Left forelimb (tissue), 1 donor: ENCODE measurements at places on chromosomes 16 and 17.

DNA sequence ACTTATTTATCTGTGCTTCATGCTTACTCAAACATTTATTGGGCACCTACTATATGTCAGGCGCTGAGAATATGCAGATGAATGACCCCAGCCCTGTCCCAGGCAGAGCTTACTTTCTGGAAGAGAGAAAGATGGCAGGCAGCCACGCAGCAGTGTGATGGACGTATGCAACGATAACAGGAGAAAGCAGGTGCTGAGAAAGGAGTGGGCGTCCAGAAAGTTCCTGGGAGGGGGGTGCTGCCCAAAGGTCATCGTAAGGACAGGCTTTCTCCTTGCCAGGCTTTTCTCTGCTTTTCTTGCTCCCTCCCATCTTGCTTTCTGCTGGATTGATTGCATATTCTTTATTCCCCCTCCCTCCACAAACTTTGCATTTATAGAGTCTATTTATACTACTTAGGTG lies 124.5 kb downstream of the GAS7 start:
- no peak for DNase-seq

GRCh38 chr16:87053016-87053982 lies 263.9 kb downstream of the C16orf95 start:
- no peak for DNase-seq

DNA sequence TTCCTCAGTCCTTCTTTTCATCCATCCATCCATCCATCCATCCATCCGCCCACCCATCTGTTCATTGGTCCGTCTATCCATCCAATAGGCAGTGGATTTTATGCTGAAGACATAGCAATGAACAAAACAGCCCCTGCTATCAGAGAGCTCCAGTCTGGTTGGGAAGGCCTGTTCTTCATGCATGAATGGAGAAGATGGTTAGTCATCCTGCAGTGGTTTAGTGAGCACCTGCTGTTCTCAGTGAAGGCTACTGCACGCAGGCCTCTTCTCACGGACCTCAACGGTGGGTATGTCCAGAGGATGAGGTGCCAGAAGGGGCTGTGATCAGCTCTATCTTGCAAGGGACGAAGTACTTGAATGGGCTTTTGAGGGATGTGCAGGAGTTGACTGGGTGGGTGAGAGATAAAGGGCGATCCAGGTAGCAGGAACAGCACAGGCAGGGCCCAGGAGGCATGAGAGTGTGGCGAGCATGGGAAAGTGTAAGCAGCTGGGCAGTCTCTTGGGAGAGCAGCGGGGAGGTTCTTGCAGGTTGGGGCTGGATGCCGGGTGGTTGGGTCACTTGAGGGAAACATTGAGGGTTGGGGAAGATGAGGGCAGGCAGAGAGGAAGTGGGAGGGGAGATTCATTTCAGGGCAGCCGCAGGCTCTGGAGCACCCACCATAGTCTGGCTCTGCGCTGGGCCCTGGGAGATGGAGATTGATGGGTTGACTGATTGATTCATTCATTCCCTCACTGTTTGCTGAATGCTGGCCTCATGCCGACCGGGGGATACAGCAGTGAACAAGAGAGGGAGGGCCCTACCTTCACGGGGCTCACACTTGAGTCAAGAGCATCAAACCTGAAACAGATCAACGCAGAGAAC lies 115.0 kb upstream of the CIBAR2 start:
- no peak for DNase-seq

GRCh38 chr17:57284583-57284982 lies 28.3 kb downstream of the MSI2 start:
- DNase-seq = no peak

- no peak for DNase-seq
These were observed 129.0 kb downstream of the CCDC144A start for GRCh38 chr17:16818821-16819683.

DNA sequence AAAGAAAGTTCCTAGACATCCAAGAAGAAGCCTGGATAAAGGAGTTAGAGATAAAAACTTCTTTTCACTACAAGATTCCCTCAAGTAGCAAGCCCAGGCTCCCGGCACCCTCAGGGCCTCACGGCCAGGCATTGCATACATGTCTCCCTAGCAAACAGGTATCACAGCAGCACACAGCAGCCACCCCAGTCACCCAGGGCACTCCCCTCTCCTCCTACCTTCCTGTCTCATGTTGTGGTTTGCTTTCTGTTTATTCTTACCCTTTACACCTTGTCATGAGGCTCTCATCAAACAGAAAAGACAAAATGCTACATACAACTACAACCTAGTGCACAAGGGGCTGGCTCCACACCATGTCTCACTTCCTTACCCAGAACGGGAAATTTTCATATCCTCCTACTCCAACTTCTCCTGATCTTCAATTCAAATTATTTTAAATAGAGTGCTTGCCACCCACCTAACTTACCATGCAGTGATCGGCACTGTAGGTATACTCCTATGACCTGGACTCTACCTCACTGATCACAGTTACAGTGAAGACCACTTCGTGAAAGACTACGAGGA lies 42.7 kb downstream of the XPO6 start:
- no peak for DNase-seq

DNA sequence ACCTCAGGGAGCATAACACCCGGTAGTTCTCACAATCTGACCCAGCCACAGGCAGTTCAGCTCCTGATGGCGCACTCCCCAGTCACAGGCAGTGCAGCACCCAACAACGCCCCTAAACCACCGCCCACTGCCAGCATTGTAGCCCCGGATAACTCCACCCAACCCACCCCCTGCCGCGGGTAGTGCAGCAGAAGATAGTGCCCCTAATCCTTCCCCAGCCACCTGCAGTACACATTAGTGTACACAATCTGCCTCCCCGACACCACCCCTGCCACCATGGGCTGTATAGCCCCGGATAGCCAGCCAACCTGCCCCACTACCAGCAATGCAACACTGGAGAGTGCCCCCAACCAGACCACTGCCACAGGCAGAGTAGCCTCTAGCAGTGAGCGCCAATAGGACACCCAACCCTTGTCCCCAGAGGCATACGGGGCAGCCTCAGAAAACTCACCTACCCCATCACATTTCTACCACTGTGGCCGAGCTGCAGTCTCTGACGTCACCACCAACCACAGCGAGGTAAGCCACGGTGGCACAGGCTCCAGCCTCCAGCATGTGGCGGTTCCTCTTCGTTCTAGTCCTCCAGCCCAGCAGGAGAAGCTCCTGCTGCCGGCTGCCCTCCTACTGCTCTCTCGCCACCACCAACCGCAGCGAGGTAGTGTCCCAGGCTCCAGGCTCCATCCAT lies 877.3 kb downstream of the KCNJ18 start:
- DNase-seq = no peak

DNA sequence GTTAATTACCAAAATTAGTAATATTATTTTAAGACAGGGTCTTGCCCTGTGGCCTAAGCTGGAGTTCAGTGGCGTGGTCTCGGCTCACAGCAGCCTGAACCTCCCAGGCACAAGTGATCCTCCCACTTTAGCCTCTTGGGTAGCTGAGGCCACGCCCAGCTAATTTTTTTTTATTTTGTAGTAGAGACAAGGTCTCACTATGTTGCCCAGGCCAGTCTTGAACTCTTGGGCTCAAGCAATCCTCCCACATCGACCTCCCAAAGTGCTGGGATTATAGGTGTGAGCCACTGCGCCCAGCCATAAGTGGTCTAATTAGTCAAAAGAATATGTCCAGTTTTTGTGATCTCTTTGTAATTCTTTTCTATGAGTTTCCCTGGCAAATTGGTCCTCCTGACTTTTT lies 12.0 kb upstream of the CFDP1 start:
- DNase-seq = no peak

- peak; percentile 96 for DNase-seq
These were observed at the start of gene GDE1 for GRCh38 chr16:19521471-19522396. Gene GDE1 (minus strand): TSS chr16:19522098. CDS start chr16:19521964, 134 bp downstream.

DNA sequence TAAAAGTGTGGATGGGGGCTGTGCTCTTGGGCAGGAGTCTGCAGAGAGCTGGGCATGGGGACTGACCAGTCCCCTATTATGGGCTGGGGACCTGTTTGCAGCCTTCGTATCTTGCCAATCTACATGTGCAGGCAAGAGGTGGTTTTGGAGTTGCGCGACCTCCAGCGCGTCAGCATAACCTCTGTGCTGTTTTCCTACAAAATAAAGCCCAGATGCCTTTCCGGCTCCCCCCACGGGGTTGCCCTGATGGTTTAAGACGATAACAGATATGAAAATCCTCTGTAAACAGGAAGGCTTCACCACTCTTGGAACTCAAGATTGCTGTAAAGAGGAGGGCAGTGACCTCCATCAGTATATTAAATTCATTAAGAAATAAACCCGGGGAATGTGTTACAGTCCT lies 16.5 kb upstream of the SPPL2C start:
- no peak for DNase-seq

- DNase-seq = peak; percentile 80
These were observed 22.2 kb downstream of the TRPV3 start for GRCh38 chr17:3535253-3535995.

DNA sequence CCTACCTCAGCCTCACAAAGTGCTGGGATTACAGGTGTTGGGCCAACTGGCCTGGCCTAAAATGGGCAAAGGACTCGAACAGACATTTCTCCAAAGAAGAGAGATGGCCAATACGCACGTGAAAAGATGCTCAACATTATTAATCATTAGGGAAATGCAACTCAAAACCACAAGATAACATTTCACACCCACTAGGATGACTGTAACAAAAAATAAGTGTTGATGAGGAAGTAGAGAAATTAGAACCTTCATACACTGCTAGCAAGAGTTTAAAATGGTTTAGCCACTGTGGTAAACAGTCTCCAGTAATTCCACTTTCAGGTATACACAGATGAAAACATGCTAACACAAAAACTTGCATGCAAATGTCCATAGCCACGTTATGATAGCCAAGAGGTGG lies 5.7 kb downstream of the TMED6 start:
- DNase-seq = no peak

GRCh38 chr16:14438256-14438655 lies 191.8 kb downstream of the PARN start:
- DNase-seq = no peak

DNA sequence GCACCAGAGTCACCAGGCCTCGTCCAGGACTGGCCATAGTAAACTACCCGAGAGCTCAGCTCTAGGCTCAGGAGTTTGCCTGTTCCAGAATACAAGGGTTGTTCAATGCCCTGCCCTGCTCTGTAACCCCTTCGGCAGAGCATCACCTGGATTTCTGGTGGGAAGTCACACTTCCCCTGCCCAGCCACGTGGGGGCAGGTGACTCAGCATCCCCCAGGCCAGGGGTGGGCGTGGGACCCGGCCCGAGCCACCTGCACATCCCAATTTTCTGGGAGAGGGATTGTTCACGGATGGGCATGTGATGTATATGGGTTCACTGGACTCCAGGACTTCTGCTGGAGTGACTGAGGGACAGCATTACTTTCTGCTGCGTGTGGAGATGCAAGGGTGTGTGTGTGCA lies 25.8 kb downstream of the COX4I1 start:
- no peak for DNase-seq

- no peak for DNase-seq
These were observed 541.3 kb downstream of the CDH11 start for GRCh38 chr16:64580558-64580957.

GRCh38 chr17:55286681-55287589 lies 22.2 kb downstream of the HLF start:
- no peak for DNase-seq

- no peak for DNase-seq
These were observed 32.1 kb upstream of the SMURF2 start for GRCh38 chr17:64694207-64694606.

DNA sequence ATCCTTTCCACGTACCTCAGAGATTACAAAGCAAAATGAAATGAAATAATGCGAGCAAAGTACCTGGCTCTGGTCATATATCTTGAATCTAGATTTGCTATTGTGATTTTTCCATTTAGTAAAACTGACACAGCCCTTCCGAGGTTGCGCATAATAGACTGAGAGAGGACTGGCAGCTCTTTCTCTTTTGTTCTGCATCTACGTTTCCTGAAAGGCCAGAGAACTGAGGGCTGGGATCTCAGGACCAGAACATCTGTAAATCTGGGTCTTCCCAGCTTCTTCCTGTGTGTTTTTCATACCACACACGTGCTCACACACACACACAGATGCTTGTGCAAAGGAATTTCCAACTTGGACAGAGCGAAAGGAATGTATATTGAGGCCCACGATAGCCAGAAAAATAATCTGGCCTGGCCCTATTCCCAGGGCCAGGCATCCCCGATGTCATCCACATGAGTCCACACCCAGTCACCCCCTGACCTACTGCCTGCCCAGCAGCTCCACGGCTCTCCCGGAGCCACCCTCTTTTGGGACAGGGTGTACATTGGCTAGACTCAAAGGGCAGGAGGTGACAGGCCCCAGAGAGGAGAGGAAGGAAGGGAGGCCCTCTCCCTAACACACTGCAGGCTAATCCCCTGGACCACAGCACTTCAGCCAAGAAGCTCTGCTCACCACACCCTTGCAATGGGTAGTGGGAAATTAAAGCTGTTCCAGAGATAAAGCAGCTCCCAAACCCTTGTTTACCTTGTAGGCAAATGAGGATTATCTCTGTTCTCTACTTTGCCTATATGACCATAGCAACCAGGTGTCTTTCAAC lies 41.8 kb downstream of the NOL11 start:
- peak; percentile 70 for DNase-seq

DNA sequence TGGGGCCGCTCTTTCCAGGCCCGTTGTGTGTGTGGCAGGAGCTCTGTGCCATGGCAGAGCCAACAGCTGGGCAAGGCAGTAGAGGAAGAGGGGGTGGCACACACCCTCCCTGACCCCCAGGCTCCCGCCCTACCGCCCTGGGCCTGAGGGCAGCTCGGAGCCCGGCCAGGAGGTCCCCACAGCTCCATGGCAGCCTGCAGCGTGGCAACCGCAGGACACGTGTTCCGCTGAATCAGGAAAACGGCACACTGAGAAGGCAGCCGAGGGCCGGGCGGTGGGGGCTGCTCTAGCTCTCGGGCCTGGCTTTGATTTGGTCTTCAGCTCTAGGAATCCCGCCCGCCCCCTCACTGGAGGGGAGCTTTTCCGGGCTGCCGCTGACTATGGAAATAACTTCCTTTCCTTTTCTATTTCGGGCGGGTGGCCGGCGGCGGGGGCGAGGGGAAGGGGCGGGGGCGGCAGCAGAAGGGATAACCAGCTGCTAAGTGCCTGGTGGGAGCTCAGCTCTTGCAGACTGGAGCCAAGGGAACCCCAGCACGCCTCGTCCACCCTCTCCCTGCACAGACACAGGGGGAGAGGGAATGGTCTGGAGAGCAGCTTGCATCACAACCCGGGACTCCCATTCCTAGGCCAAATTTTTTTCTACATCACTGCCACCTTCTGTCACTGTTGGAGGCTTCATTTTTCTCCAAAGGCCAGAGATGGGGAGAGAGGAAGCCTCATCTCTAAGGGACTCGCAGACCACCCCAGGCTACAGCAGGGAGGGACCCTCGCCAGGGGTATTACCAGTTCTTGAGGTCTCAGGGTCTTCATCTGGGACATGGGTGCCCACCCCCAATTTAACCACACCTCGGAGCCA lies 24.8 kb upstream of the MRPS23 start:
- peak; percentile 93 for DNase-seq

GRCh38 chr17:34306466-34306865 lies 12.8 kb upstream of the CCL8 start:
- no peak for DNase-seq
